ENCODE measurements at places on chromosomes 7 and 10.

- DNase-seq = no peak
These were observed 34.0 kb downstream of the CUL2 start for GRCh38 chr10:35056133-35056532.

- no peak for DNase-seq
These were observed 1512.8 kb downstream of the REEP3 start for GRCh38 chr10:65033957-65034356.

DNA sequence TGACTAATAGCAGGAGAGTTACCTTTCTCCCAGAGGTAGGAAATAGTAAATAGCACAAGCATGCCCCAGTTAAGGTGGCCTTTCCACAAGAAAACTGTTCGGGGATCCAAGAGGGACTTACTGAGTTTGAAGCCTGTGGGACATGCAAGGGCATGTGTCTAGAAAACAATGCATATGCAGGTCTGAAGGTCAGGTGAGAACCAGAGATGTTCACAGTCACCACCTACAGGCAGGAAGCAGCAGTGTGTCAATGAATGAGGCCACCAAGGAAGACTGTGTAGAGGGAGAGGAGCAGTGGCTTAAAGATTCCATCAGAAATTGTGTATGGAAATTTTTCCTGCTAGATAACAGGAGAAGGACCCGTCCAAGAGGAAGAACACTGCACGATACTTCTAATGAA is 66.0 kb downstream of the CALD1 start:
- DNase-seq = no peak

DNA sequence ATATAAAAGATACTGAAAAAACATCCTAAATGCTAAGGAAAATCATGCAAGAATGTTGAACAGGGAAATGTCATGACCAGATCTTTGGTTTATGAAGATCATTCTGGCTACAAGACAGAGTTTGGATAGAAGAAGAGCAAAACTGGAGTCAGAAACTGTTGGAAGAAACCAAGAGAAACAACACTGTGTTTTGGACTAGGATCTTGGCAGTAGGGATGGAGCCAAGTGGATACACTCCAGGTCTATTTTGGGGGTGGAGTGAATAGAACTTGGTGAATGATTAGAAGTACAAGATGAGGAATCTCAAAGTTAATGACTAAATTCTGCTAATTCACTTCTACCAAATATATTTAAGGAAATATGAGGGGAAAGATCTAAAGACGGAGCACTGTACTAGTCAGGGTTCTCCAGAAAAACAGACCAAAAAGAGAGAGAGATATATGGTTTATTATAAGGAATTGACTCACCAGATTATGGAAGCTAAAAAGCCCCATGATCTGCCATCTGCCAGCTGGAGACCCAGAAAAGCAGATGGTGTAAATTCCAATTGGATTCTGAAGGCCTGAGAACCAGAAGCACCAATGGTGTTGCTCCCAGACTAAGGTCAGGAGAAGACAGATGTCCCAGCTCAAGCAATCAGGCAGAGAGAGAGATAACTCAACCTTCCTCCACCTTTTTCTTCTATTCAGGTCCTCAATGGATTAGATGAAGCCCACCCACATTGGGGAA is 254.9 kb downstream of the TRIL start:
- DNase-seq = no peak

GRCh38 chr10:6232846-6233724 is 30.4 kb downstream of the PFKFB3 start:
- no peak for DNase-seq

DNA sequence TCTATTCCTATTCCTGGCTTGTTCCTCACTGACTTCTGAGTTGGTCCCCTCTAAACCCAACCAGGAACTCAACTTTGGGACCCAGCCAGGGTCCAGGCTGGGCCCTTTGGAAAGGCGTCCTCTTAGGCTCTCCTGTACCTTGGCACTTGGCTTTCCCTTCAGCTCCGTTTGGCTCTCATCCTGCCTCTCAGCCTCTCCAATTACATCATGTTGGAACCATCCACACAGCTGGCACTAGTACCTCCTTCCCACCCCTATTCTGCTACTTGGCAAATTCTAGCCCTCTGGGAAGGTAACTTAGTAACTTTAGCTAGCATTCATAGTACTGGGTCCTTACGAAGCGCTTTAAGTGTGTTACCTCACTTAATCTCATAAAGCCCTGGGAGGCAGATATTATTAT is 205.3 kb upstream of the HABP2 start:
- DNase-seq = no peak

- no peak for DNase-seq
These were observed 117.6 kb downstream of the SEM1 start for GRCh38 chr7:96591900-96592676.

DNA sequence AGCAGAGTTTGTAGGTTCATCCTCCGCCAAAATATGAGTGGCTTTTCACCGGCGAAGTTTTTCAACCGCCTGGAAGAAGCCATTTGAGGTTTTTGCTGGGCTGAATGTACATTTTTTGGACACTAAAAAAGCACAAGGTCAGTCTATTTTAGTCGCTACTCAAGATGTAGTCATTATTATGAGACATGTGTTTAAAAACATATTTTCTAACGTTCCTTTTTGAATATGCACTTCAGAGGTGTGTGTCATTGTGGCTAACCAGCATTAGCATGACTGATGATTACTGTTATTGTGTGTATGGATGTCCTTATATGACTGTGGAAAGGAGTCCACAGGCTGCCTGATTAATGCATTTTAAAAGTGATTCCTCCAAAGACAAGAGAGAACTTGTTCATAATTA is 605.4 kb downstream of the INHBA start:
- peak; percentile 35 for DNase-seq

DNA sequence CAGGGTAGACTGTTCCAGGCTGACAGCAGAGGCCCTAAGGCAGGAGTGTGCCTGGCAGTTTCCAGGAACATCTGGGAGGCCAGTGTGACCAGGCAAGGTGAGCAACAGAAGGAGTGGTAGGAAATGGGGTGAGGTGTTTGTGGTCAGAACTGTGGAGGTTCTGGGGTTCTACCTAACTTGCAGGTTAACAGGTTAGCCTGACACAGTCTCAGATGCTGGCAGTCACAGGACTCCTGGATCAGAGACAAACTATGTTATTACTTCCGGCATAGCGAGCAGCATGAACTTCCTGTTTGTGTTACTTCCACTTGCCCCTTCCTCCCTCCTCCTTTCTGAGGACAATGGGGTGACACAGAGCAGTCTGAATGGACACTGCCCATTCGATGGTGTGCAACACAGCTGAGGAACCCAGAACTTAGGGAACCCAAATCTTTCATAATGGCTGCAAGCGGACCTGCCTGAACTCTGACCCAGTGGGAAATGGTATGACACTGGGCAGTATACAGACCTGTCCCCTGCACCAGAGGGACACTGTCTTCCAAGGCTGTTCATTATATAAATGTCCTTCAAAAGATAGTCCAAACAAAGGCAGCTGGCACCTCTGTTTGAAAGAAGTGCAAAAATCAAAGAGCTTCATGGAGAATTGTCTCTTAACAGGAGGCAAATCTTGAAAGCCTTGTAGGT is 3.9 kb upstream of the SAR1A start:
- DNase-seq = no peak

- no peak for DNase-seq
These were observed 43.9 kb upstream of the KCND2 start for GRCh38 chr7:120229084-120229483.

DNA sequence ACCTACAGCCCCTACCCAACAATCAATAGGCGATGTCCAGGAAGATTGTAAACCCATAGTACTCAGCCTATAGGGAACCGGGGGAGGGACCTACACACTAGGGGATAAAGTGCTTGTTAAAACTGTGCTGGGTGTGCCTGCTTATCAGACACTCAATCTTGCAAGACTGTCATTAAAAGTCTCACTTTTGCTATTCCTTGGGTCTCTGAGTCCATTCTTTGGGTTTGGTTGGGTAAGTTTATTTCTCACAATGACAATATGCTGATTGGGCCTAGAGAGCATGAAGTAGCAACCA is 45.6 kb downstream of the PTPRE start:
- DNase-seq = no peak

- peak; percentile 1 for DNase-seq
These were observed 181.7 kb downstream of the LRMDA start for GRCh38 chr10:75612904-75613684.

- peak; percentile 97 for DNase-seq
These were observed 33.6 kb upstream of the AGR3 start for GRCh38 chr7:16915405-16915804.

GRCh38 chr7:146119002-146119401 is 2.4 kb downstream of the CNTNAP2 start:
- DNase-seq = peak; percentile 47

GRCh38 chr7:155918720-155919390 is 106.6 kb upstream of the SHH start:
- DNase-seq = peak; percentile 96

GRCh38 chr10:7320072-7320471 is 90.8 kb downstream of the SFMBT2 start:
- no peak for DNase-seq

GRCh38 chr7:137998250-137998649 is 3.6 kb downstream of the CREB3L2 start:
- peak; percentile 55 for DNase-seq

GRCh38 chr7:112757337-112757736 is 32.9 kb downstream of the TMEM168 start:
- DNase-seq = no peak

DNA sequence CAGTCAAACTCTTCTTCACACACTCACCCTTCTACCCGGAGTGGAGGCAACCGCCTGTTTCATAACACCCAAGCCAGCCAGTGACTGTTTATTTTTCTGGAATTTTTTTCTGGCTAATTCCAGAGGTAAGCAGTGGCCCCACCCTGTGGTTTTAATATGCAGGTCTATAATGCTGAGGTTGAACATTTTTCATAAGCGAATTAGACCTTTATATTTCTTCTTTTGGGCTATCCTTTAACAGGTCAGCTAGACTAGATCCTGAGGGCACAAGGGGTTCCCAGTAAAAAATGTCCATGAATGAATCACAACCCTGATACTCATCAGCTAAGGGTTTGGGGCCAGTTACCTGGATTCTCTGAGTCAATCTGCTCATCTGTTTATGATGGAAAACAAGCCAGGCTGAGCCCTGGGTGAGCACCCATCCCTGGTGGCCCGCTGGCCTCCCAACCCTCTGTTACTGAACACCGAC is 76.2 kb downstream of the GRB10 start:
- DNase-seq = peak; percentile 28

DNA sequence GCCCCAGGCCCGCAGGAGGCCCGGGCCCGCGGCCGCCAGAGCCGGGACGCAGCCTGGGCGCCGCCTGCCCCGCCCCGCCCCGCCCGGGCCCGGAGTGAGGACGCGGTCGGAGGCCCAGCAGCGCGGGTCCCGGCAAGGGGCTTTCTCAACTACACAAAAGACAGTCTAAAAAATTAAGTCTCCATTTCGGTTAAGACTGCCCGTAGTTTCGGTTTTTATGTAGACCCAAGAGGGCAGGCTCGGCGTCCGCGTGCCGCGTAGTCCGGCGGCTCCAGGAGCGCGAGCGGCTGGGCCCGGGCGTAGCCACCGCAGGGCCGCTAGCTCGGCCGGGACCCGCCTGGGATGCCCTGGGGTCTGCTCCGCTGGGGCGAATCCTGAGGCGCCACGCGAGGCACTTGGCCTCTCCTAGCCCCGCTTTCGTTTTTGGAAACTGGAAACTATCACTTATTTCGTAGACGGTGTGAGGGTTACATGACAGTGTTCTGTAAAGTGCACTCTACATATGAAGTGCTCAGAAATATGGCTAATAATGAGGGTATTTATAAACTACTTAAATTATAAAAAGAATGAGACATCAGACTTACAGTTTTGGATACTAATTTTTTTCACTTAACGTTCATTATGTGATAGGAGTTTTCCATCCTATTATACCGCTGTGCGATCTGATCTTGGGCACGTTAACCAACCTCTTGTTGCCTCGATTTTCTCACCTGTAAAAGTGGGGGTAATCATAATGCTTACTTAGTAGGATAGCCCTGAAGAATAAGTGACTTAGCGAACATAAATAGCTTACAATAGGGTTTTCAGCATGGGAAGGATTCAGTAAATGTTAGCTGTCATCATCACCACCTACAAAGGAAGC is 573 bp downstream of the BLVRA start:
- peak; percentile 37 for DNase-seq

DNA sequence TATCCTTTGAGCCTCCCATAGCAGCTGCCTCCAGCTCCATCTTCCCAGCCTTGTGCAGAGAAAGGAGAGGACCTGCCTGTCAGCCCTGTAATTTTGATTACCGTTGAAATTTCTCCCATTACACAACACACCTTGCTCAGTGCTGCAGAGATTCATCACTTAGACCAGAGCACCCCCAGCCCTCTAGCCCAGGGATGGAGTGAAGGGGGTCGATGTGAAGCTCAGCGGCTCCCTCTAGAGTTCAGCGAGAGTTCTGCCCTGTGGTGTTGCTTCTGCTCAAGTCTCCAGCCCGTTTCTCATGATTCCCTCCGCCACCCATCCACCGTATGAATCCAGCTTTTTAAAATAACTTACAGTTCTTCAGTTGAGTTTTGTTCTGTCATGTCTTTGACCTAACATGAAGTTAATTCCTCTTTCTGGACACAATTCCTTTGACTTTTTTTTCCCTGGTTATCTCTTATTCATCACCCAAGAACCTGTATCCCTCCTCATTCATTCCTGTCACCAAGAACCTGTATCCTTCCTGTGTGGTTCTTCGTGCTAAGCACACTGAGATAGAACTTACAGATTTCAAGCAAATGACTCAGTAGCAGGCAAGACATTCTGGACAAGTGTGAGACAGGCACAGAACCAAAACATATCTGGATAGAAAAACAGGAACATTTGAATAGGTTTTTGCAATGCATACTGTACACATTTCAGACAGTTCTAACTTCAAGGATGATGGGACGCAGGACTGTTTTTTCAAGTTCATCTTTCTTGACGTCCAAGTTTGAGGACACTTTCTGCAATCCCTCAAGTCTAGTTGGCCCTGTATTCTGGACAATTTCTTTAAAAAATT is 35.0 kb upstream of the ZNF32 start:
- no peak for DNase-seq

GRCh38 chr7:73437621-73438416 is 4.2 kb downstream of the FZD9 start:
- DNase-seq = no peak

DNA sequence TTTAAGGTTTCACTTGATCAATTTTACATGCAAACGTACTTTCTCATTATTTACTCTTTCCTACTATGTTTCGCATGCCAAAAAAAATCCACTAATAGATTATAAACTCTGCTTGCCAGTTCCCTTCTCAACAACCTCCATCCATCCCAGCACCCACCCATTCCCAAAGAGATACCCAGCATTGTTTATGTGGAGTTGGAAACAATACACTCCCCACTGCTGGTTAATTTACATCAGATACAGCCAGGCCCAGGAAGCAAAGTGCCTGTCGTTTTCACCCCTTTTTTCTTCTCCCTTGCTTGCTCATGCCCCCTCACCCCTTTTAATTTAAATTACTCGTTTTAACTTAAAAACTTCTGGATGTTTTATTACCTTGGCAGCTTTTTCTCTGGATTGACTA is 59.9 kb downstream of the HIBADH start:
- no peak for DNase-seq

- DNase-seq = no peak
These were observed 5.9 kb upstream of the GDF10 start for GRCh38 chr10:47294057-47294456.

Data from choroid plexus epithelial cell (primary cell).